ENCODE measurements at places on chromosomes 6 and 20. TPM values are rescaled to one million over a fixed set of nuclear protein-coding genes. Genes with fewer than 3 reads are reported as not detected.

DNA sequence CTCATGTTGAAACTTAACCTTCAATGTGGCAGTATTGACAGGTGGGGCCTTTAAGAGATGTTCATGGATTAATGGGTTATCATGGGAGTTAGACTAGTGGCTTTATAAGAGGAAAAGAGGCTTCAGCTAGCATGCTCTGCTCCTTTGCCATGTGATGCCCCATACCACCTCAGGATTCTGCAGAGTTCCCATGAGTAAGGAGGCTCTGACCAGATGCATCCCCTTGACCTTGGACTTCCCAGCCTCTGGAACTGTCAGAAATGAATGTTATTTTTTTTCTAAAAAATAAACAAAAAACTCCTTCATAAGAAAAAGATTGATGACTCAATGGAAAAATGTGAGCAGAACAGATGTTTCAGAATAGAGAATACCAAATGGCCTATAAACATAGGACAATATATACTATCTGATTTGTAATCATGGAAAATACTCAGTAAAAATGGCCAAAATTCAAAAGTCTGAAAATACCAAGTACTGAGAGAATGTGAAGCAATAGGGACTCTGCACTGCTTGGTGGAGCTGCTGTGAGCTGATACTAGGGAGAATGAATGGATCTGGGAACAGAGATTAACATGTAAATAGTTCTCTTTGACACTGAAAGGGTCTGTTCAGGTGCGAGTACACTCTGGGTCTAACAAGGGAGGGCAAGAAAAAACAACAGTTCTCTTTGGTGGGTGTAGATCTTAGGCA lies 7.4 kb upstream of the TRIM39 start:
- no peak for DNase-seq

Gene CYP24A1
- polyA plus RNA-seq = not detected

Gene VPS16
- 23.6 TPM for polyA plus RNA-seq

GRCh38 chr20:20019123-20019522 lies 2.0 kb downstream of the NAA20 start:
- DNase-seq = no peak

GRCh38 chr6:167748458-167749379 lies 78.0 kb upstream of the AFDN start:
- DNase-seq = no peak

Measured in heart right ventricle (tissue), 16 donors.